ENCODE measurements at places on chromosomes 11 and 22.

DNA sequence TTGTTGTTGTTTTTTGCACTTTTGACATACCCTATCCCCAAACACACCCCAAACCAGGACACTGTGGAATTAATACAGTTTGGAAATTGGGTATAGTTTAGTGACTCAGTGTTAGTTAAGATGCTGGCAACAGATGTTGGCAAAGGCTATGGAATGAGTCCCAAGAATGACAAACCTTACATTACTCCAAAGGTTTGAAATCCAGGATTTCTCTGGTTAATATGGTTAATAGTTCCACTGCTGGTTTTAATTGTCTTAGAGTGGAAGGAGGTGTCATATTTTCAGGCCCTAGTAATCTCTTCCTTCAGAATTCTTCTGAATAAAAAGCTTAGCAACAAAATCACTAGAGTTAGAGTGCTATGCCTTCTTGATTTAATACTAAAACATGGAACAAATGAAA, 775 bp downstream of the LPXN start:
- no peak for DNase-seq

- no peak for DNase-seq
Observed at GRCh38 chr11:21411104-21411503, 741.7 kb downstream of the NELL1 start.

GRCh38 chr11:34317666-34318065, 40.1 kb downstream of the ABTB2 start:
- DNase-seq = no peak

DNA sequence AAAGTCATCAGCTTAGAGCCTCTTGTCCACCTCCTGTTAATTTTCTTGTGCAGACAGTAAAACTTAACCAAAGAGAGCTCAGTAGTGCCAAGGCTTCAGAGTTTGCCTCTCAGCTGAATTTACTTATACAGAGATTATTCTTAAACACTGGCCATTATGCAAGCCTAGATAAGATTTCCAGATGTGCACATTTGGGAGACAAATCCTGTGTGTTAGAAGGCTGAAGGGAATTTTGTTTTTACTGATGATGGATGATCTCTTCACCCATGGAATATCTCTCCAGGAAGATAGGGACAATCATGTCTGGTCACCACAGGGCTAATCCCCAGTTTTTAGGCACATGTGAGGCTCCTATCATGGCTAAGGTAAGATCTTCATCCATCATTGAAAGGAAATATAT, 157.6 kb upstream of the FAT3 start:
- no peak for DNase-seq
